ENCODE measurements at places on chromosomes 1 and 21. TPM values are rescaled to one million over a fixed set of nuclear protein-coding genes. Genes with fewer than 3 reads are reported as not detected.

DNA sequence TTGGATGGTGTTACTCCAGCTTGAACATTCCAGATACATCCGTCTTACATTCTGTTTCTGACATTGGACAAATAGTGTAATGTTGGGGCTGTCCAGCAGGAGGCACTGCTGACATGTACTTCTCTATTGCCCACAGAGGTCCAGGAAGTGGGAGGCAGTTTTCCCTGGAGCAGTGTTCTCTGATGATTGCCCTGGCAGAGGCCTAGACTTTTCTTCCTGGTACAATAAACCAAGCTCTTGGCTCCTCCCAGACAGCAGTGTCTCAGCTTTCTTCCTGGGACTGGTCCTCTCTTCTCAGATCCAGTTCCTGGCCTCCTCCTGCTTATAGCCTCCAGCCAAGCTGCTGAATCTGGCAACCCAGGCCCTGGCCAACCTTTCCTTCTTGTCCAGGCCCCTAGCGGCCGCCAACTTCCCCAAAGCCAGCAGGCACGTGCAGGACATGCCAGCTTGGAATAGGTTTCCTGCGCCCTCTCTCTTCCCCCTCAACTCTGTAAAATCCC, 14.9 kb upstream of the IFNLR1 start:
- DNase-seq, result peak; percentile 84

GRCh38 chr1:174273190-174273589, 113.9 kb downstream of the RABGAP1L start:
- DNase-seq, result no peak

- no peak for DNase-seq
Observed at GRCh38 chr1:29481031-29481430, 244.7 kb downstream of the PTPRU start.

GRCh38 chr21:15444118-15444960, 285.4 kb upstream of the USP25 start:
- DNase-seq, result peak; percentile 5

DNA sequence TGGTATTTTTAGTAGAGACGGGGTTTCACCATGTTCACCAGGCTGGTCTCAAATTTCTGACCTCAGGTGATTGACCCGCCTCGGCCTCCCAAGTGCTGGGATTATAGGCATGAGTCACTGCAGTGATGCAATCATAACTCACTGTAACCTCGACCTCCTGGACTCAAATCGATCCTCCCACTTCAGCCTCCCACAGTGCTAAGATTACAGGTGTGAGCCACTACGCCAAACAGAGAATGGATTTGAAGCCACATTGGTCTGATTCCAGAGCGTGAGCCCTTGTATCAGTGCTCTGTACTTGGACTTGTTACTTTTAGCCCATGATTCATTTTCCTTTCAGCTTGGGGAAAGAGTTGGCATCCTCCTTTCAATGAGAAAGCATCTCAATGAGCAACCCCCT, 14.9 kb upstream of the ZNF683 start:
- DNase-seq, result no peak

REG4 gene
- not detected for total RNA-seq

KCNE2 gene
- total RNA-seq, result not detected
